ENCODE measurements at places on chromosomes 13 and 19. TPM values are rescaled to one million over a fixed set of nuclear protein-coding genes. Genes with fewer than 3 reads are reported as not detected.

EXOC3L2 gene
- not detected for total RNA-seq

FXYD3 gene
- total RNA-seq, result not detected

ZNF358 gene
- 51.1 TPM for total RNA-seq

DNA sequence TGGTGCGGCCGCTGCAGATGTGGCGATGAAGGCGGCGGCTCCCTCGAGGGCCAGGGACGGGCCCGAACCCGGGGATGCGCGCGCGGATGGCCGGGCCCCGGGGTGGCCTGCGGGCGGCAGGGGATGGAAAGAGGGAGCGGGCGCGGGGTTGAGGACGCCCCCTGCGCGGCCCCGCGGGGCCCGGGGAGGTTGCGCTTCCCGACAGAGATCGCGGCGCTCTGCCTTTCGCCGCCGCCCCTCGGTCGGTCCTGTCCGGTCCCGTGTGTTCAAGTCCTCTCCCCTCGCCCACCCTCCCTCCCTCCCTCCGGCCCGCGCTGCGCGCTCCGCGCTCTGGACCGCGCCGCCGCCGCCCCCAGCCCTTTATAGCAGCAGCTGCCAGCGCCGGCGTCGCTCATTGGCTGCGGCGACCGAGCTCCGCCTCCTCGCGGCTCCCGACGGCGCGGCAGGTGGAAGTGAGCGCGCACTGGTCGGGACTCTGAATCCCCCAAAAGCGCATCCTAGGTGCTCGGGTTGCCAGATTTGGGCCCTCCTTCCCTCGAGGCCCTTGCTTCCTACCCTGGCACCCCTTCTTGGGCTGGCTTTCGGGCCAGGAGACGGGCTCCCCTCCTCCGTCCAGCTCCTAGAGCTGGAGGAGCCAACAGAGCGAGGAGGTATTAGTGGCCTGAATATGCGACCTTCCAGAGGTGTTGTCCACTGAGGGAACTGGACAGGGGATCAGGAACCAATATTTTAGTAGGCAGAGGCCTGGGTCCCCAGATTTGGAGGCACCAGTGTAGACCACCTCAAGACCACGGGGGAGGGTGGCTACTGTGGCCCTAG is at the start of gene ELAVL3:
Gene ELAVL3 (minus strand): TSS at position 332 of the 819 bp plus-strand sequence. CDS start 438 bp downstream, outside the sequence.
- DNase-seq, result no peak

- peak; percentile 55 for DNase-seq
Observed at GRCh38 chr19:35107545-35107944, 8.1 kb upstream of the FXYD3 start.

GRCh38 chr13:53100394-53101063 is 71.9 kb downstream of the OLFM4 start:
- DNase-seq, result no peak

DNA sequence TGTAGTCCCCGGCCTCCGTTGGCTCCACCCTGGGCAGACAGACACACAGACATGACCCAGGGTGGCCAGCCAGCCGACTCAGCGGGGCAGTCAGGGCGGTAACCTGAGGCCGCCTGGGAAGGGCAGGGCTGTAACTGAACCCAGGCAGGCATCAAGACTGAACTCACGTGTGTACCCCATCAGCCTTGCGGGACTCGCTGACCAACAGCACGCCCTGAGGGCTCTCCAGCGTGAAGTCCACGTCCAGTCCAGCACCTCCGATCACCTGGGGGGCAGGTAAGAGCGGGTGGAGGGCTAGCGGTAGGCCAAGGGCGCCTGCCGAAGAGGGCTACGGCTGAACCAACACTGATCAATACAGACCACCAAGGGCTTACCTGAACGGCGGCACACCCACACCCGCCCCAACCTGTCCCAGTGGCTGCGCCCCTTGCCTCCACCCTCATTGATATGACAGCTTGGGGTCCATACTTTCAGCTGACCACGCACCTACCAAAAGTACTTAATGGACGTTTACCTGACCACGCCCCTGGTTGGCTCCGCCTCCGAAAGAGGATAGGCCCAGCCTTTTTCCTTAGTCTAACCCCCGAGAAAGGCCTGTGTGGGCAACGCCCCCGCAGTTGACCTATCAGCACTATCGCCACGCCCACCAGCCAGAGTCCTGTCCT is 791 bp downstream of the TMED1 start:
- DNase-seq, result peak; percentile 31

Measured in GM23248 (cell line).